ENCODE measurements at places on chromosomes 5 and 9.

DNA sequence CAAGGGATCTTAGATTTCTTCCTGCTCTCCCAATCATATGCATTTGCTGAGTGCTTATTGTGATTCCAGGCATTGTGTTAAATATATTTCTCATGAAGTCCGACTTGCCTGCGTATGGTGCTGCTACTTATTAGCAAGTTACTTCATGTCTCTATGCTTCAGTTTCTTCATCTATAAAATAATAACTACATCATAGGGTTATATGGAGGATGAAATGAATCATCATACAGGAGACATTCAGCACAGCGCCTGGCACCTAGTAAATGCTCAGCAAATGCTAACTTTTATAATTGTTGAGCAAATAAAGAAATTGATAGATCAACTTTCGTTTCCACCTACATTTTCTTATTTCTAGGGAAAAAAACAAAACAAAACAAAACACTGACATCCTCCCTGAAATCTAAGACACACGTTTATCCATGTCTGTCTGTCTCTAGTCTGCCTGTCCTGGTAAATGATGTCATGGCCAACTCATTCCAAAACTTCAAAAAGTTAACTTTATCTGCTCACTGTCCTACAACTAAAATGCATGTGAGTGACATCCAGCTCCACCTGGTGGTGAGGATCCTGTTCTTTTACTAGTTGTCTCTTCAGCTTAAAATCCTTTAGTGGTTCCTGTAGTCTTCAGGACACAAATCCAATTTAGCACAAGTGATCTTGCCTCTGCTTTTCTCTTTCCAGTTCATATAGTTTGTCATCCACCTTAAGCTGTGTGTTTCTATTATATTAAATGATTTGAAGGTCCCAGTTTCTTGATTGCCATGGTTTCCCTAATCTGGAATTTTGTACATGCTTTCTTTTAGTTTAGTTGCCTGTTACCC lies 27.7 kb downstream of the PPP3R2 start:
- DNase-seq, result no peak

DNA sequence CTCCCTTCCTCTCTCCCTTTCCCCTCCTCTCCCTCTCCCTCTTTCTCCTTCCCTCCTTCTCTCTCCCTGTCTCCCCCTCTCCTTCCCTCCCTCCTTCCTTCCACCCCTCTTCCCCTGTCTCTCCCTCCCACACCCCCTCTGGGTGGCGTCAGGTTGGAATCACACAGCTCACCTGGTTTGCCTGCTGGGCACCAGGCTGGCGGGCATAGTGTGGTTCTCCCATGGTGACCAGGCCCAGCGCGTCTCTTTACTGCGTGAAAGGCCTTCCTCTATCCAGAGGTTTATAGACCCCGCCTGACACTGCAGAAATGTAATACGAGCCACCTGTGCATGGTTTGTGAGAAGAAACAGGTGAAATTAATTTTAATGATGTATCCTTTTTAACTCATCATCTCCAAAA lies 76.2 kb downstream of the MRPL36 start:
- DNase-seq, result no peak

DNA sequence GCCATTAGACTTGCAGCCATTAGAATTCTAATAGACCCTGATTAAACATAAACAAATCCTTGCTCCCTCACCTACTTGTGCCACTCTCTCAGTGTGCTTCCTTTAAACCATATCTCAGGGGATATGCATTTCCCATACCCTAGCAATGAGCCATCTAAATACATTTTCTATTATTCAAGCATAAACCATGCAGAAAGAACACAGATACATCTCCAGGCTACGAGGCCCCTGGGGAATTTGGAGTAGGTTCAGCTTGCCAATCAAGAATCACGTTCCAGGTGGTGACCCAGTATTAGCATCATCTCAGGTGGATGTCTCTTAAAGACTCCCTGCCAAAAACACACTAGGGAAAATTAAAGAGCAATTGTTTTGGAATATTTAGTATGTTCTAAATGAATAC lies 93.0 kb upstream of the CCL21 start:
- DNase-seq, result no peak

- DNase-seq, result no peak
These were observed 24.8 kb downstream of the SARDH start for GRCh38 chr9:133713150-133713959.

Measured in GM12891 (cell line).